Tibial nerve (tissue), 4 donors: ENCODE measurements at places on chromosomes 3 and 15. TPM values are rescaled to one million over a fixed set of nuclear protein-coding genes. Genes with fewer than 3 reads are reported as not detected.

- DNase-seq = no peak
- H3K27me3 ChIP-seq = peaks cover 16% of the 10 kb centered on the region
- H3K27ac ChIP-seq = no peak overlapping the region
- no peaks in the 10 kb centered on the region for H3K36me3 ChIP-seq
Observed at GRCh38 chr15:76334438-76335306, 1.9 kb upstream of the ISL2 start.

GRCh38 chr3:125512135-125512920 lies 7.7 kb downstream of the SNX4 start:
- no peak overlapping the region for H3K27ac ChIP-seq
- no peak overlapping the region for H3K4me3 ChIP-seq
- H3K27me3 ChIP-seq = no peaks in the 10 kb centered on the region
- H3K4me1 ChIP-seq = no peaks in the 10 kb centered on the region

DNA sequence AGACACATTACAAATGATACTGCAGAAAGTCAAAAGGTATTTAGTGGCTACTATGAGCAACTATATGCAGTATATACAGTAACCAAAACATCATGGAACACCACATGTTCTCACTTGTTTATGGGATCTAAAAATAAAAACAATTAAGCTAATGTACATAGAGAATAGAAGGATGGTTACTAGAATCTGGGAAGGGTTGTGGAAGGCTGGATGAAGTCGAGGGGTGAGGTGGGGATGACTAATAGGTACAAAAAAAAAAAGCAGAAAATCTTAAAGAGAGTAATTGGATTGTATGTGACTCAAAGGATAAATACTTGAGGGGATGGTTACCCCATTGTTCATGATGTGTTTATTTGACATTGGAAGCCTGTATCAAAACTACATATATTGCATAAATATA lies 848.8 kb upstream of the GBE1 start:
- H3K36me3 ChIP-seq = no peaks in the 10 kb centered on the region
- H3K4me1 ChIP-seq = no peaks in the 10 kb centered on the region
- H3K27me3 ChIP-seq = no peaks in the 10 kb centered on the region
- no peak overlapping the region for H3K27ac ChIP-seq

The GOLGA6A gene
- total RNA-seq = not detected

The CNTN3 gene
- 3.6 TPM for total RNA-seq

The LNP1 gene
- 4.8 TPM for total RNA-seq

DNA sequence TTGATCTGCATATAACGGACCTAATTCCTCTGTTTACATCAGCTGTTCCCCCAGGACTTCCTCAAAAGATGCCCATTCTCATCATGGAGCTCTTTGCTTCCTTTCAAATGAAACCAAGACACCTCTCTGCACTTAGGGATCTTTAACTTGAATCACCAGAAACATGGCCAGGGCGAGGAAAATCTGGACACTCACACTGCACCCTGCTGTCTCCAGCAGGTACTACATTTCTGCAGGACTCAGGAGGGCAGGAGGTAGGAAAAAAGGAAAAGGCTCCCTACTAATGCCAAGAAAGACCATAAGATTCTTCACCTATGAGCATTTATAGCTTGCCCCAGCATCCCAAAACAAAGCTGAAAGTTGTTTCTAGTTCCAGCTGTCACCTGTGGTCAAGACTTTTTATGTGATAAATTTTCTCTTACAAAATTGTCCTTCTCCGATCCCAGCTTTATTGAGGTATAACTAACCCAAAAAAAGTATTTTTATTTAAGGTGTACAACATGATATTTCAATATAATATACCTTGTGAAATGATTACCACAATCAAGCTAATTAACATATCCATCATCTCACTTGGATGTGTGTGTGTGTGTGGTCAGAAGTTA lies 87.3 kb upstream of the C15orf61 start:
- H3K4me3 ChIP-seq = no peak overlapping the region
- no peaks in the 10 kb centered on the region for H3K36me3 ChIP-seq
- no peaks in the 10 kb centered on the region for H3K4me1 ChIP-seq

The ACKR4 gene
- 0.22 TPM for total RNA-seq

GRCh38 chr3:195302431-195302830 lies 31.5 kb upstream of the XXYLT1 start:
- H3K4me3 ChIP-seq = no peak overlapping the region
- H3K27me3 ChIP-seq = no peaks in the 10 kb centered on the region
- H3K36me3 ChIP-seq = peaks cover 67% of the 10 kb centered on the region
- no peaks in the 10 kb centered on the region for H3K4me1 ChIP-seq

The ANKRD34C gene
- not detected for total RNA-seq

The CHRNB4 gene
- not detected for total RNA-seq
